Stimulated activated CD8-positive, alpha-beta memory T cell treated with anti-CD3 and anti-CD28 coated beads, Interleukin-2, amount 100 ng/mL, for 48 hours (primary cell): ENCODE measurements at places on chromosomes 11 and 22.

GRCh38 chr22:17931400-17931825 lies 92.9 kb downstream of the MICAL3 start:
- DNase-seq: no peak

DNA sequence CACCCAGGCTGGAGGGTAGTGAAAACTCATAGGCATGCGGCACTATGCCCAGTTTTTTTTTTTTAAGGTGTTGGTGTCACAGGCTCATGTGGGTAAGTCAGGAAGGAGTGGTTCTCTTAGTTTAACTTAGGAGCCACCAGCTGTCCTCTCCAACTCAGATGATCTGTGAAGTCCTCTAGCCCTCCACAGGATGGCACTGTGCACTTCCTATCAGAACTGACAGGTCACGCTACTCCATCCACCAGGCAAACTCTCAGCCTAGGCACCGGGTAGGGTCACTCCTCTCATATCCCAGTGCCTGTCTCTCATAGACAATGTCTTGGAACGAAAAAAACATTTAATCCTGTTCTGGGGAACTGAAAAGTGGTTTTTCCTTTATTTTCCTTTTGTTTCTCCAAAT lies 16.5 kb downstream of the NAP1L4 start:
- no peak for DNase-seq

DNA sequence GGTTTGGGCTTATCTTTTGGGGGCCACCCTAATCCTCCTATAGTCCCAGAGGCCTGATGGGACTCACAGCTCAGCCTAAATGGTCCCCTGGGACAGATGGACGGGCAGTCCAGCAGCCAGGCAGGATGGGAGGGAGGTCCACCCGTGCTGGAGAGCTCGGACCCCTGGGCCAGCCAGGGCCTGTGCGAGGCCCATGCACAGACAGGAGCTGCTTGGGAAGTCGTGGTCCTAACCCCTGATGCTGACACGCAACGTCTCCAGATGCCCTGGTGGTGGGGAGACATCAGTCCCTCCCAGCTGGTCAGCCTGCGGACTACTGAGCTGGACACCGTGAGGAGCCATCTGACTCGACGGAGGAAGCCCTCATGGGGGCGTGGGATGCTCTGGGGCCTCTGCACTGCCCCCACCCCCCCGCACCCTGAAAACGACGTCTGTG lies 31.2 kb upstream of the MUC5AC start:
- no peak for DNase-seq

DNA sequence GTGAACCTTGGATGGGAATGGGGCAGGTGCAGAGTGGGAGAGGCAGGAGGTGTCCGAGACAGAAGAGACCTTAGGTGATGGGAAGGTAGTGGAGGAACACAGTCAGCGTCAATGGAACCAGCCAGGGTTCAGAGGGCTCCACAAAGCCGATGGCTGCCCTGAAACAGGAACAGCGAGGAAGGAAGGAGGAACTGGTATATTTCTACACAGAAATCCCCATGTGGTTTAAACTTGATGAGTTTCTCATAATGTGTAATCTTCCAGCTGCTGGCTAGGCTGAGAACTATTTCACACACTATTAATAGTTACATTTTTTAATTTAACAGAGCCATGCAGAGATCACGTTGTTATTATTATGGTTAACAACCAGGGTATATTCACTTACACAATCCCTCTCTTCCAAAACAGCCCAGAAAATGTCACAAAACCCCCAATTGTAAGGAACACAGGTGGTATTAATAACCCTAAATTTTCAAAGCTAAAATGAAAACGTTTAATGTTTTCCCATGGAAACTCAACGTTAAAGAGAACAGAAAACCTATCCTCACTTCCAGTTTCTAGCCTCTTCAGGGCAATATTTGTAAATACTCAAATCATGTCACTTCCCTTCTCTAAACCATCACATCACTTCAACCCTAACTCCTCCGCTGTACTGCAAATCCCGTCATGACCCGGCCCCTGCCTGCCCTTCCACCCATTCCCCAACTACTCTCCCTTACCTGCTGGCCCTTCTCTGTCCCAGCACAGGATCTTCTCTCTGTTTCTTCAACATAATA lies 74.5 kb upstream of the ARFGAP3 start:
- DNase-seq: no peak

- DNase-seq: no peak
Observed at GRCh38 chr11:95121698-95122097, 32.1 kb downstream of the ENDOD1 start.

GRCh38 chr11:111378185-111378860 lies 752 bp downstream of the POU2AF1 start:
- no peak for DNase-seq

- DNase-seq: no peak
Observed at GRCh38 chr11:67544616-67545242, 21.5 kb upstream of the CABP2 start.

- DNase-seq: no peak
Observed at GRCh38 chr11:91846649-91847048, 378.0 kb upstream of the FAT3 start.

- DNase-seq: no peak
Observed at GRCh38 chr22:21780259-21780658, 44.7 kb upstream of the YPEL1 start.

GRCh38 chr11:65505466-65506289 lies 6.8 kb downstream of the MALAT1 start:
- no peak for DNase-seq

- DNase-seq: no peak
Observed at GRCh38 chr22:40951795-40952605, 822 bp downstream of the RBX1 start.

DNA sequence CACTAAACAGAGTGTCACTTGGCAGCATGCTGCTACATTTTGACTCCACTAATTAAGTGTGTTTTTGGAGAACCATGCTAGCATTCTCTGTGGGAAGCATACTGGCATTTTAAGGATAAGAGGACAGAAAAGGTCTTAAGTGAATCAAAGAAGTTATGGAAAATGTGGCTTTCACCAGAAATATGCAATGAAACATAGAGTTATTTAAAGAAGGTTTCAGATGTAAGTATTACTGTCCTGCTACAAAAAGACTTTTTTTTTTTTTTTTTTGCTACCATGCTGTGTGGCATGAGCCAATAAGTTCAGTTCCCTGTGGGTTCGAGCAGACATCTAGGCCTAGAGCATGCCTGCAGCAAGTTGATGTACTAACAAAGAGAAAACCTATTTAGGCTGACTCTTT lies 187.6 kb downstream of the MSANTD4 start:
- no peak for DNase-seq

DNA sequence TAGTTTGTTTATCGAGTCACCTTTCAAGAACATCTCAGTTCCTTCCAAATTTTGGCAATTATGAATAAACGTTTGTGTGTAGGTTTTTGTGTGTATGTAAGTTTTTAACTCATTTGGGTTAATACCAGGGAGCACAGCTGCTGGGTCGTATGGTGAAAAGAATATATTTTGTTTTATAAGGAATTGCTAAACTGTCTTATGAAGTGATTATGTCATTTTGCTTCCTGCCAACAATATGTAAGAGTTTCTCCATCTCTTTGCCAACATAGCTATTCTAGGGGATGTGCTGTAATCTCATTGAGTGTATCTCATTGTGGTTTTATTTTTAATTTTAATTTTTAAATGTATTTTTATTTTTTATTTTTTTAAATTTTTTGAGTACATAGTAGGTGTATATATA lies 27.3 kb downstream of the BCL2L13 start:
- no peak for DNase-seq

GRCh38 chr11:134385774-134386565 lies 26.1 kb downstream of the B3GAT1 start:
- DNase-seq: no peak
